Breast epithelium (tissue), 4 donors: ENCODE measurements at places on chromosomes 13 and 19. TPM values are rescaled to one million over a fixed set of nuclear protein-coding genes. Genes with fewer than 3 reads are reported as not detected.

The PBX4 gene
- total RNA-seq = 3.4 TPM

DNA sequence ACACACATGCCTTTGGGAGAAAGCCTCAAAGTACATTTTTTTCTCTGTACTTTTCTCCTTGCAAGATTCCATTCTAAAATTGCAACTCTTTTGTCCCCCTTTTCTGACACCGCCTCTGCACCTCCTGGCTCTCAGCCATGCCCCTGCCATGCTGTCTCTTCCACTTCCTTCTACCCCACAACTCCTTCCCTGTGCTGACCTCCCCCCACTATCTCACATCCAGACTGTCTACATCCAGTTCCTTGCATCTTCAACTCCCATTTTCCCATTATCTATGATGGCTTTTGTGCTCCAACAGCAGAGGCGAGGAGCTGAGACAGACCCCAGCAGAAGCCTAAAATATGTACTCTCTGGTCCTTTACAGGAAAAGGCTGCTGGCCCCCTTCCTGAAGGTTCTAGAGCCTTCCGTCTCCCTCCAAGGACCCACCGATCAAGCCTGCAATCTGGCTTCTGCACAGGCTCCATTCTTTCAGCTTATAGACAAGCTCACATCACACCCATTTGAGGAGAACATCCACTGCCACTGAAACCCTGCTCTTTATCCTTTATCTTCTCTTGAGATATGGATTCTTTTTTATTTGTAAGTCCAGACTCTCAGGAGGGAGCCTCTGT lies 50.2 kb downstream of the RFX2 start:
- DNase-seq = peak; percentile 14

DNA sequence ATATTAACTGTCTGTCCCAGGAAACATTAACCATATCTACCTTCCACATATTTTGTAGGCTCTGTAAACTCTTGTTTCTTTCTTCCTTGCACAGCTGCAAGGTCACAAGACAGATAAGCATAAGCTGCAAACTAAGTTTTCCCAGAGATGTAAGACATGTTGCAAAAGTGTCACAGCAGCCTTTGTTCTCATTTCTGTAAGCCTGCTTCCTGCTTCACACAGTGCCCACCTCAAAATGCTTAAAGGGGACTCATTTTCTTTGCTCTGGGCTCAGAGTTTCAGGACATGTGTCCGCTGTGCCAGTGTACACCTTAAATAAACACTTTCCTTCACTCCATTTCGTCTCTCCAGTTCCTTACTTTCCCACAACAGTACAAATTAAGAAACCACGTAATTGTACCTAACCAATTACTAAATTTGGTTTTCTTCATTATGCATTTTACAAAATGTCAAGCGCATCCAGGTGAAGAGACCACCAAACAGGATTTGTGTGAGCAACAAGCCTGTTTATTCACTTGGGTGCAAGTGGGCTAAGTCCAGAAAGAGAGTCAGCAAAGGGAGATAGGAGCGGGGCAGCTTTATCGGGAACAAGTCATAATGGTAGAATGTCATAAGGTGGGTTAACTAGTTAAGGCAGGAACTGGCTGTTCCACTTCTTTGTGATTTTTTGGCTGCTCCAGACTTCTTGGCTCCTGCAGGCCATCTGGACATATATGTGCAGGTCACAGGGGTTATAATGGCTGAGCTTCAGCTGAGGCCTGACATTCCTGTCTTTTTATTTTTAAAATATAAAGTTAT lies 12.7 kb upstream of the ZNF431 start:
- DNase-seq = no peak

The NLRP8 gene
- 0.29 TPM for total RNA-seq

- DNase-seq = no peak
Measured at GRCh38 chr13:50800091-50800739, 43.3 kb downstream of the DLEU7 start.

- no peak for DNase-seq
Measured at GRCh38 chr19:29478578-29479565, 46.9 kb upstream of the VSTM2B start.

The ATP4A gene
- not detected for total RNA-seq

The LMO7 gene
- total RNA-seq = 32.8 TPM

DNA sequence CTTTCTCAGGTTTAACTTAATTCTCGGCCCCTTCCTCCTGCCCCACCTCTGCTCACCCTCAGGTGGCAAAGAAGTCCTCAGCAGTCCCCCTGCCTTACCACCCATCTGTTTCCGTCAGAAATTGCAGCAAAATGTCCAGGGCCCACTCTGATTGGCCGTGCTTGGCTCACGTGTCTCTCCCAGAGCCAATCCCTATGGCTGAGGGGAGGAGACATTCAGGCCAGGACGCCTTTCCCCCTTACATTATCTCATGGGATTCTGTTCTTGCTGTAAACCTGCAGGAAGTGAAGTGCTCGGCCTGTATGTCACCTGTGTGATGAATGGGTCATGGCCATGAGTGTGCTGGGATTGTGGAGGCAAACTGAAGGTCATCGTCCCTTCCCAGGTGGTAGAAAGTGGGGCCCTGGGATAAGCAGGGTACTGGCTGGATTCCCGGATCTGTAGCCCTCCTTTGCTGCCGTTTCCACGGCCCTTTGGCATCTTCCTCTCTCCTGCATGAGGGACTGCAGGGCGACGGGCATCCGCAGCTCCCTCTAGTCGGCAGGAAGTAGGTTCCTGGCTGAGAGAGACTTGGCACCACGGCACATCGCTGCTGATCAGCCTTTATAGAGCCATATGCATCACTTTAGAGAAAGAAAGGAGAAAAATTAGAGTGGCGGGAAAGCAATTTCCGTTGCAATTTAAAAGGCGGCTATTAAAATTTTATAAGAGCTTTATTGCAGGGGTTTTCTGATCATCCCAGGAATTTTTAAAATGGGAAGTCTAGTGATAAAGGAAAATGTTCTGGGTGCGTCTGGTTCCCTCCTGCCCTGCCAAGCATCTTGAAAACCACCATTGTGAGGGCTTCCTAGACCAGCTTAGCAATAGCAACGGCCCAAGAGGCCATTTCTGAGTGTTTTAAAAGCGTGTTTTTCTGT lies 118.2 kb downstream of the SIPA1L3 start:
- no peak for DNase-seq

GRCh38 chr13:107493266-107493665 lies 722.1 kb downstream of the LIG4 start:
- DNase-seq = no peak

- no peak for DNase-seq
Measured at GRCh38 chr13:36515466-36515865, 83.2 kb downstream of the CCNA1 start.

- DNase-seq = peak; percentile 3
Measured at GRCh38 chr13:112133499-112134390, 66.8 kb downstream of the SOX1 start.

DNA sequence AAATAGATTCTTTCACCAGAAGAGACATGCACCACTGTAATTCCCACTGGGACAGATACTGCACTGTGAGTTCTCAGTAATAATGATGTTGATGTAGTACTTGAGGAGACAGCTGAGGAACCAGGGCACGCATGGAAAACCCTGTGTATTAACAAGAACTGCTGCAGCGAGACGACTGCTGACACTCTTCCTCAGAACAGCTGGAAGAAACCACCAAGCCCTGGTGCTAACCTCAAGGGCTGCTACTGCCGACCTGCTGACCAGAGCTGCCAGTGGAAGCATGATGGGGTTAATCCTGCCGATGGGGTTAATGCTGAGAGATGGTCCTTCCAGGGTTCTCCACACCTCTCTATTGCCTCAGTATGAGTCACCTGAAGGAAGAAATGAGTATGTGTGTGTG lies 45.6 kb downstream of the EDNRB start:
- no peak for DNase-seq

DNA sequence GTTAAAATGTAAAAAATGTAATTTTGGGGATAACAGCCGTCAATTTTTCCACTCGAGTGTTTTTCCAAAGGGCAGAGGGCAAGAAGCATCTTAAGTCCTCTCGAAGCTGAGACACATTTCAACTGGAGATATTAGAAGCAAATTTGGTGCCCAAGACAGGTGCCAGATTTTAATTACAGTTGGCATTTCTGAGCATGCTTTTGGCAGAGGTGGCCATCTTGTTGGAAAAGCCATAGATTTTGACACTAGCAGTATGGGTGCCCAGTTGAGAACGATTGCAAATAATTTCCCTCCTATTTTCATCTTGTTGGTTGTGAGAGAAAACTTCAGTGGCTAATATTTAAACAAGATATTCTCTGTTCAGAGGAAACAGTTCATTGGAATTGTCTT lies 146.3 kb downstream of the TM9SF2 start:
- no peak for DNase-seq

The PSG3 gene
- total RNA-seq = not detected

DNA sequence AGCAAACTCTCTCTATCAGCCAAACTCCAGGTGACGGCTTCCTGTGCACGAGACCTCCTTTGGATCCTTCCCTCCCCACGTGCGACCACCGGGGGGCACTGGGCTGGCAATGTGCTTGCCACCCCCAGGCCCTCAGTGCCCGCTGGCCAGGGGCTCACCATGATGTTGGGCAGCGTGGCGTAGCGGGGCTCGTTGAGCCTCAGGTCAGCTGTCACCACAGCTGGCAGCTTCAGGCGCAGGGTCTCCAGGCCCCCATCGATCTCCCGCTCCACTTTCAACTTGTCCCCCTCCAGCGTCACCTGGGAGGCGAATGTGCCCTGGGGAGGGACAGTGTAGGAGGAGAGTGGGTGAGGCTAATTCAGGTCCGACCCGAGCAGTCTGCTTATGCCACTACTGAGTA lies 4.8 kb upstream of the VSIG10L start:
- DNase-seq = no peak

The RXFP2 gene
- total RNA-seq = 0.48 TPM
